ENCODE measurements at places on chromosomes 5 and 9.
A peak's percentile ranks its signal among the peaks of the same experiment; 100 is the strongest.

- DNase-seq: no peak
Measured at GRCh38 chr9:126702151-126703001, 88.6 kb downstream of the LMX1B start.

DNA sequence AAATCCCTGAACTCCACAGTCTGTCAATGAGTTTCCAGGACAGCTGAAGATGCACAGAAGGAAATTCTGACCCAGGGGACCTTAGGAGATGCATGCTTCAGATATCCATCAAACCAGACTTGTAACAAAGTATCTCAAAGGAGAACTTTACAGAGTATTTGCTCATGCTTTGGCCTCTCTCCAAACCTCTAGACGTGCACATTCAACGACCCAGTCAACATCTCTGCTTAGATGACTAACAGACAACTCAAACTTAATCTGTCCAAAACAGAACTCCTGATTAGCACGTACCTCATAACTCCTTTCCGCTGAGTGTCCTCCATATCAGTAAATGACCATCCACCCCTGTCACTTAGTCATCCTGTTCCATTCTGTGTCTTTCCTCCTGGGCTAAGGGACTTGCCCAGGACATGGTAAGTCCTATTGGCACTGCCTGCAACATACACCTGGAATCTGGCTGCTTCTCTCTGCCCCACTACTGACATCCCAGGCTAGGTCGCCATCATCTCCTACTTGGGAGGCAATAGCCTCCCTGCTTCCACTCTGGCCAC, 107.4 kb downstream of the LMNB1 start:
- DNase-seq: peak; percentile 81

DNA sequence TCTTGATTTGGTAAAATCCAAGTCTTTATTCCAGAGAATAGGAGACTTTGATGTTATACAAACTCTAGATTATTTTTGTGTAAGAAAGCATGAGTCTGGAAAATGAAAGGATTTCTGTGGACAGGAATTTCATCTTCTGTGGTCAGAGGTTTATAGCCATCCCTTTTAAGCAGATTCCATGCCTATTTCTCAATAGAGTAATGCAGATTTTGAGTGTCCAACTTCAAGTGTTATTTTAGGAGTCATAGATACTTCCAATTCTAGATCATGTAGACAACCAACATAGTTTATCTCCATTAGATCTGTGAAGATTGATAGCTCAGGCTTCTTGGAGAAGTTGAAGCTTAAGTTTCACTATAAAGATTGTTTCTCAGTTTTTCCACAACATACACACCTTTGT, 379.7 kb downstream of the PSAT1 start:
- DNase-seq: peak; percentile 72

GRCh38 chr5:77991084-77991483, 214.9 kb upstream of the TBCA start:
- no peak for DNase-seq

- DNase-seq: no peak
Measured at GRCh38 chr9:21096901-21097255, 19.1 kb upstream of the IFNB1 start.

DNA sequence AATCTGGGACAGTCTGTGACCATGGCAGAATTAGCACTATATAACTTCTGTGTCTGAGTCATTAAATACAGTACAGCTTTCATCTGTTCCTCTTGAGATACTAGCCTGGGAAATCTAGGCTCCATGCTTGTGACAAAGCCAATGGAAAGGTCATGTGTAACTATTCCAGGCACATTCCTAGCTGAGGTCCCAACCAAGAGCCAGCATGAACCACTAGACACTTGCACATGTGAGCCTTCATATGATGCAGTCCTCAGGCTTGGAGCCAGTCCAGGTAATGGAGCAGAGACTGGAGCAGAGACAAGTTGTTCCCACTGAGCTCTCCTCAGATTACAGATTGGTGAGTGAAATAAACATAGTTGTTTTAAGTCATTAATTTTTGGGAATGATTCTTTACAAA, 412.4 kb upstream of the ZNF462 start:
- no peak for DNase-seq

GRCh38 chr5:17852740-17853139, 218.5 kb downstream of the TAF11L14 start:
- DNase-seq: no peak

DNA sequence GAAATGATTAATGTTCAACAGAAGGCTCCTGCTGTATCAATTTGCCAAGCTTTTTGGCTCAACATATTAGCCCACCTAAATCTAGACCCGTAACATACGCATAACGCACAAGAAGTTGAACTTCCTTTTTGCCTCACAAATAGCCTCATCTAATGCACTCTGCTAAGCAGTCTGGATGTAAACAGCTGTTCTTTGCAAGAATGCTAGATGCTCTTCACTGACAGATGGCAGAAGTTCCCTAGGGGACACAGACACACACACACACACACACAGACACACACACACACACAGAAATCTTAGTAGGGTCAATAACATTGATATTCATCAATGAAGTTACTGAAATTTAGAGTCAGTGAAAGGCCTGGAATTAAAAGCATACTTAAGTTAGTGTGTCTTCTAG, 13.2 kb upstream of the PCA3 start:
- DNase-seq: no peak

DNA sequence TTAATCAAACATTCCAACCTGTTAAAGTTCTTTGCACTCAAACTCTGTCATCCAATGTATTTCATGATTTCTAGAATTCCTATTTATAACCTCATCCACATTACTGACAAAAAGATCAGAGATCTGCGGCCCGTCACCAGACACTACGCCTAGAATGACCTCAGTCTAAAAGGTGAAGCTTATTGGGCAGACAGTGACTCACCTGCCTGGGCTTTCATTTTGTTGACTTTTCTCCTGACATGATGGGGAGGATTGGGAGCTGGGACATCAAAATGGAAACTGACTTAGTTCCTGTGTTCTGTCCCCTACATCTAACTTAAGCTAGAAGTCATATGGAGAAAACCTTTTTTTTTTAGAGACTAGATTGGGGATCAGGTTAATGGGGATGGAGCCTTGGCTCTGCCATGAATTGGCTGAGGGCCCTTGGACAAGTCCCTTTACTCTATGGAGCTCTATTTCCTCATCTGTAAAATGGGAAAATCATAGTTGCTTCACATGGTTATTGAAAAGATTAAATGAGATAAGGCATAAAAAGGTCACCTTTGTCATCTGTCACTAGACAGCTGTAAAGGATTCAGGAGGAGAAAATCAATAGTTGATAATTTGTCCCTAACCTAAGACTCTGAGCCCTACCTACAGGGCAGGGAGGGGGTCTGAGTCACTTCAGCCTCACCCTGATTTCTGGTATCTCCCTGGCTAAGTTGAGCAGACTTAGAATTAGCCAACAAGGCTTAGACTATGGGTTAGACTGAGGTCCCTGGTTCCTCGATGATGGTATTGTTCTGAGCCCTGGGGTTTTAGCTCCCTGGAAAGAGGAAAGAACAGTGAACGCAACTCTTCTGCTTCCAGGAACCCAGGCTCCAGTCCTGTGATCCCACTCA, 224.8 kb upstream of the TBC1D2 start:
- no peak for DNase-seq

Measured in fibroblast of skin of left quadriceps (primary cell).